Fibroblast of skin of right quadriceps (primary cell): ENCODE measurements at places on chromosomes 4 and X.

- DNase-seq, result peak; percentile 14
Observed at GRCh38 chrX:101462892-101463291, 22.4 kb upstream of the ARMCX4 start.

- DNase-seq, result peak; percentile 78
Observed at GRCh38 chr4:5050520-5051277, 581 bp upstream of the STK32B start.

- DNase-seq, result no peak
Observed at GRCh38 chr4:118950929-118951570, 62.4 kb downstream of the SYNPO2 start.

- no peak for DNase-seq
Observed at GRCh38 chrX:38804432-38804681, 3.1 kb downstream of the MID1IP1 start.

DNA sequence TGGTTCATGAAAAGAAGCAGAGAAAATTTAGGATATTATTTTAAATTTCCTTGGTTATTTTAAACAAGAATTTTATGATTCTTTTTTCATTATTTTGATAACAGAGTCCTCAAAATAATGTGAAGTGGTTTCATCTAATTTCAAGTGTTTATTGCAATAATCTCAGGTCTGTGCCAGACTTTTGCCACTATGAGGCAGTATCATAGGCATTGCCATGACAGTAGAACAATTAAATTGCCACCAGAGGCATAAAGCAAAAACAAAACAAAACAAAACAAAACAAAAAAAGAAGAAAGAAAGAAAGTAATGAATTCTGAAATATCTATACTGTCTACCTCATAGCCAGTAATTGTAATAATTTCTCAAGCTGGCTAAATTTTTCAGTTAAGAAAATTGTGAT is 739.2 kb downstream of the KCTD8 start:
- DNase-seq, result no peak

GRCh38 chr4:177118596-177118995 is 191.1 kb upstream of the NEIL3 start:
- peak; percentile 94 for DNase-seq

DNA sequence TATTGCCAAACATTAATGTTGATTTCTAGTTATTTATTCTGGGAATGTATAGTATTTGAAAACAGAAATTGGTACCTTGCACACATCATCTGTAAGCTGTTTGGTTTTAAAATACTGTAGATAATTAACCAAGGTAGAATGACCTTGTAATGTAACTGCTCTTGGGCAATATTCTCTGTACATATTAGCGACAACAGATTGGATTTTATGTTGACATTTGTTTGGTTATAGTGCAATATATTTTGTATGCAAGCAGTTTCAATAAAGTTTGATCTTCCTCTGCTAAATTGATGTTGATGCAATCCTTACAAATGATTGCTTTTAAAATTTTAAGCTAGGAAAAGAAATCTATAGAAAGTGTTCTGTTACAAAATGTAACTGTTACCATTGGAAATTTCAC is 30.8 kb upstream of the FMR1NB start:
- DNase-seq, result no peak

DNA sequence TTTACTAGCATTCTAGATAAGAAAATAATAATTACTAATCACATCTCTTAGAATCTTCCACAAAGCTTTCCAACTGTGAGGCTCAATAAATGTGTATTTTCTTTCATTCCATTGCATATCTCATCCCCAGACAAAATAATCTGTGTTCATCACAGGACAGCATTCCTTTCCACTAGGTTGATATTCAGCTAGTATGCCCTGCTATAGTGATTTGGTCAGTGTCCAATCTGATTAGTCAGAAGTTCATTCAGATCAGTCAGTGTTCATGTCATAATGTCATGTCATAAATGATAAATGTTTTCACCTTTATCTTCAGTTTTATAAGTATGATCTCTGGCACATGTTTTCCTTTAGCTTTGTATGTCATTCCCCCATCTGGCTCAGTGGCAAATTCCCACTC is 611.4 kb downstream of the KCTD8 start:
- no peak for DNase-seq

- DNase-seq, result peak; percentile 40
Observed at GRCh38 chr4:20395160-20395773, 143.6 kb downstream of the SLIT2 start.

DNA sequence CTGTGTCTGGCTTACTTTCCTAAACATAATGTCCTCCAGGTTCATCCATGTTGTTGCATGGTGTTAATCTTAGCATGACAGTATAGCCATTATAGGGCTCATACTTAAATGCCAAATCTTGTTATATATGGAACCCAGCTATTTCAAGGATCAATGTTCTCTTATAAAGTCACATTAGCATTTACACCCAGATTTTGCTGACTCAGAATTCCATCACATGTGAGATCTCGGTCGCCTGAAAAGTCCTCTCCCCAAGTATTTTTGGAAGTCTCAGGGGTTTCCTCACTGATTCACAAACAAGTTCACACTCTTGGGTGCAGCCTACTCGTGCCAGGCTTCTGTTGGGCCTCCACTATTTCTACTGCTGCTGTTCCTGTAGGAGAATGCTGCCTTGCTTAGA is 19.9 kb upstream of the C4orf51 start:
- no peak for DNase-seq

DNA sequence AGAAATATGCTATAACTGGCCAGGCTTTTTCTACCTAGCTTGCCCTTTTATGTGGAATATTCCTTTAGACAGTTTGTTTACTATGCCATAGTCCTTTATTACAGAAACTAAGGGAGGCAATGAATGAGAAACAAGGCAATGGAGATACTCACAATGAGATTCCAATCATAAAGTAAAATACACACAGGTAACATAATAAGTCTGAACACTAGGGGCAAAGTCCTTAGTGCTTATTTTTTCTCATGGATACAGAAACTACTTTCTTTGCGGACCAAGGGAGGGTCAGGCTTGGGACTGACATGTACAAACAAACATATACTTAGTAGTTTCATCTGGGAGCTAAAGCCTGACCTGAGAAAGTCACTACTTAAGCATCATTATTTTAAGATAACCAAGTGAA is 16.0 kb upstream of the UGT8 start:
- DNase-seq, result no peak

GRCh38 chrX:154313147-154313546 is 17.6 kb downstream of the TKTL1 start:
- no peak for DNase-seq

DNA sequence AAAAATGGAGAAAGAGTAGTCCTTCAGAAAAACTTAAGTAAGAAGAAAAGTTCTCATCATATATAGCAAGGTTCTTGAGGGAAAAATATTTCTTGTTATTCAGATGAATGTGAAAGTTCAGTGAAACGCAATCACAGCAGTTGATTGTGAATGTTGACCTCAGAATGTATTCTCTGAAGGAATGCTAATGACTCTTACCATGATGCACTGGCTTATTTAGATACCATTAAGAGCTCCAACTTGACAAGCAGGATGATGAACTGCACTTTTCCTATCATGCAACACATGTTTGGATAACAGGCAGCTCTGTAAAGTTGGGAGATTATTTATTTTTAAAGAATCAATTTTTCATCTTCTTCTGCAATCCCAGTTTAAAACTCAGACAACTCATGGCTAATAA is 115.5 kb upstream of the MYOZ2 start:
- peak; percentile 81 for DNase-seq

DNA sequence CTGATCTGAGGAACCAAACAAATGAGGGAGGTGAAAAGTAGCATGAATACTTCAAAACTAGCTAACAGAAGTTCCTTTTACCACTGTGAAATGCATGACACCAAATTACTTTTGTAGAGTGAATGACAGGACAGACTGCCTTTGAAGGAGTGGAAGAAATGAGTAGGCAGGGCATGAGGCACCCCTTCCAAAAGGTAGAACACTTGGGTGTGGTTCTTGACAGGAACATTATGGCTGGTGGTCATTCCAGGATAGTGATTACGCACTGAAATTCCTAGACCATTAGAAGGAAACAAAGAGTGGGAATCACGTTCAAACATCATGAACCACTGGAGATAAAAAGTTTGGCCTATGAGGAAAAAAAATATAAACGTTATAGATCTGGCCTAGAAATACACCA is 4.9 kb downstream of the HUWE1 start:
- DNase-seq, result no peak

GRCh38 chr4:6767386-6767747 is 15.2 kb upstream of the KIAA0232 start:
- no peak for DNase-seq

DNA sequence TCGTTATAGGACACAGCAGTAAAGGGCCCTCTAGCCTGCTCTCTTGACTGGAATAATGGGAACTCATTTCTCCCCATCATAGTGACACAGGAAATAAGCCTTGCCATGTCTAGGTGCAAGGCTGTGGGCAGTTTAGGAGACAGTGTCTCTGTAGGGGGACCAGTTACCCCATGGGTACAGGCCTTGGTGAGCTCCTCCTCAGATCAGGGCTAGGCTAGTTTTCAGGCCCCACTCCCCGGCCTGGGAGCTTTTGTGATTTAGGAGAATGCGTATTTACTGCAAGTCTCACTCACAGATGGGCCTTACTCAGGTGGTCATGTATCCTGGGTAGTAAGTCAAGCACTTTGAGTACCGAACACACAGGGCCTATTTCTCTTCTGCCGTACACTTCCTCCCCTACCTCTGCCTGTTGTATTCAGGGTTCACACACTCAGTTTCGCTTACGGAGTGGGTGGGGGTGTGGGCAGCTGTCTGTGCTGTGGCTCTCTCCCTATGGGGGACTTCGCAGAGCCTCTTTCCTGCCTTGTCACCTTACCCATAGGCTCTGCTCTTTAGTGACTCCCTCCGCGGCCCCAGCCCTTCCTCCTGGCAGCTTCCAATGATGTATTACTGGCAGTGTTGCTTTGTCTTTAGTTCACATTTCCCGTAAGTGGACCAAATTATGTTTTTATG is 34.2 kb downstream of the FAM193A start:
- no peak for DNase-seq

DNA sequence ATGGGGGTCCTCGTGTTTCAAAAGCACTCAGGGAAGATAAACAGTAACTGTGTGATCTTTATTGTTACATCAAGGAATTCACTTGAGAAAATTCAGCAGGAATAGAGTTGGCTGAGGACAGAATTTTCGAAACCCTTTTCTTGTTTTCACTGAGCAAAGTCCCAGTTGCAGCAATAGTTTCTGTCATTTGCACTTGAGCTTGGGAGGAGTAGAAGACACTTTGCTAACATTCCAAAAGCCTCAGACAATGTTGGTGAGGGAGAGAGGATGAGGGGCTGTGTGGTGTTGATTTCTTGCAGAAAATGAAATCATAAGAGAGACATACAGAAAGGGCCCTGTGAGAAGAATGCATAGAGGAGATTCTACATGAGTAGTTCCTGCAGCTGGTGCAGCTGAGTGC is 151.9 kb upstream of the DIPK2B start:
- DNase-seq, result peak; percentile 48

- DNase-seq, result no peak
Observed at GRCh38 chrX:87583679-87584078, 66.1 kb downstream of the KLHL4 start.

DNA sequence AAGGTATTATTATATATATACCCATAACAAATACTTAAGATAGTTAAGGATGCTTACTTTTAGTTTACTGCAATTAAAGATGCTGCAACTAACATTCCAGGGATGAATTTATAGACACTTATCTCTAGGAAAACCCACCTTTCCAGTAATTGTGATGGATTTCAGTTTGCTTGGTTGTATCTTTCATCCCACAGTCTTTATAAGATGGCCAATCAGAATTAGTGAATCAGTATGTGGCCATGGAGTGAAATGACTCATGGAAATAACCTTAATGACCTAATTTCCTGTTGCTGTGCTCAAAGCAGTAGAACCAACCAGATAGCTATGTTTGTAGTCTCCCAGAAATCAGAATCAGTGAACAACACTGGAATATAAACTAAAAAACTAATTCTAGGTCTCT is 26.4 kb downstream of the MOSPD2 start:
- peak; percentile 54 for DNase-seq

GRCh38 chr4:84878090-84878489 is 88.4 kb downstream of the WDFY3 start:
- peak; percentile 91 for DNase-seq

DNA sequence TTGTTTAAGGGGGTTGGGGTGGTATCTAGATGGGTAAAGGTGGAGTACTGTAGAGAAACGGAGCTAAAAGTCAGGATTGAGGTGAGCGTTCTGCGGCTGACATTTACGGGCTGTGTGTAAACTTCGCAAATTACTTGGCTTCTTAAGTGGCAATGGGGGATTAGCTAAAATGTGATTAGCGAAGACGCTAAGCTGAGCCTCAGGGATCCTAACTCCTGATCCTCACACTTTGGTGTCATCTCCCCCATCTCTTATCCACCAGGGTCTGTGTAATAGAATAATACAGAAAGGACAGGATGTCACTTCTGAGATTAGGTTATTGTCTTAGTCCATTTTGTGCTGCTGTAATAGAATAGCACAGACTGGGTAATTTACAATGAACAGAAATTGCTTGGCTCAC is 10.6 kb upstream of the FAT1 start:
- no peak for DNase-seq

DNA sequence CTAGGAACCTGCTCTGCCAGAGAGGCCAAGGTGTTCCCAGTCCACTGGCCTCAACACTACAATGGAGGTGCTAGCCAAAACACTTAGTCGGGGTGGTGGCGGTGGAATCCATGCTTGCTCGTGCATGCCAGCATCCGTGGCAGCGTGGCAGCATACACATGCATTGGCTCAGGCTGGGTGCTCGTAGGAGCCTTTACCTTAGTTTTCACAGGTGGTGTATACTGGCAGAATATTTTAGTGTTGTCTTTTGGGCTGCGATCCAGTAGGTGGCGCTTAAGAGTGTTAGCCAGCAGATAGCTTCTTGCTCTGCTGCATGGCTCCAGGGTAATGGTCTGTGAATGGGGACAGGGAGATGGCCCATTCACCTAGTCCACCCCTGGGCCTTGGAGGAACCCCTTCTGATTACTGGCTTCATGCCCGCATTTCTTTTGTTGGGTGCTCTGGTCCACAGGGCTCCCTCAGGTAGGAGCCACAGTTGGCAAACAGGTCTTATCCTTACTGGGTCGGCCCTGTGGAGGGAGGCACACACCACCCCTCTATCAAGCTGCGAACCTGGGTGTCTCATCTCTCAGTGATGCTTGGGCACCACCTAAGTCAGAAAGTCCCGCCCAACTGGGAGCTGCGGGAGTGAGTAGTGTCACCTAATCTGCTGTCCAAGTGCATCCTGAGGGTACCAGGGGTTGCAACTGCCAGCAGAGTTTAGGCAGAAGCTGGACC is 40.0 kb downstream of the RIPPLY1 start:
- peak; percentile 0 for DNase-seq

DNA sequence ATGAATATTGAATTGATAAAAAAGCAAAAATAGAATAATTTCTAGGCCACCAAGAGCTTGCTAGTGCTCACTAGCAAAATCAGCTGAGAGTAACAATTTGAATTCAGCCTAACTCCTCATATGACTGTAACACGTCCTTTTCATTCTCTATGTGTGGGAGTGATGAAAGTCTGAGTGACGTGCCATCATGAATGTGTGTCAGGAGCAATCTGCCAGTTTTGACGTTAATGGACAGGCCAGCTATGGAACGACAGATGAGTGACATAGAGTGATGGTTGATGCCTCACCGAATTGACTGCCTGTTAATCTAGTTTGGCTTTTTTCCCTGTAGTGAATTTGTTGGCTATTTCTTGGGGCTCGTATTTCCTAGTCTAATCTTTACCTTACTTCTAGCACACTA is 200.7 kb downstream of the TLL1 start:
- DNase-seq, result no peak

- no peak for DNase-seq
Observed at GRCh38 chr4:17765514-17766286, 15.7 kb downstream of the FAM184B start.

GRCh38 chr4:25307596-25307995 is 5.0 kb upstream of the ZCCHC4 start:
- no peak for DNase-seq
